ENCODE measurements at places on chromosomes 1 and 21.
A peak's percentile ranks its signal among the peaks of the same experiment; 100 is the strongest.

DNA sequence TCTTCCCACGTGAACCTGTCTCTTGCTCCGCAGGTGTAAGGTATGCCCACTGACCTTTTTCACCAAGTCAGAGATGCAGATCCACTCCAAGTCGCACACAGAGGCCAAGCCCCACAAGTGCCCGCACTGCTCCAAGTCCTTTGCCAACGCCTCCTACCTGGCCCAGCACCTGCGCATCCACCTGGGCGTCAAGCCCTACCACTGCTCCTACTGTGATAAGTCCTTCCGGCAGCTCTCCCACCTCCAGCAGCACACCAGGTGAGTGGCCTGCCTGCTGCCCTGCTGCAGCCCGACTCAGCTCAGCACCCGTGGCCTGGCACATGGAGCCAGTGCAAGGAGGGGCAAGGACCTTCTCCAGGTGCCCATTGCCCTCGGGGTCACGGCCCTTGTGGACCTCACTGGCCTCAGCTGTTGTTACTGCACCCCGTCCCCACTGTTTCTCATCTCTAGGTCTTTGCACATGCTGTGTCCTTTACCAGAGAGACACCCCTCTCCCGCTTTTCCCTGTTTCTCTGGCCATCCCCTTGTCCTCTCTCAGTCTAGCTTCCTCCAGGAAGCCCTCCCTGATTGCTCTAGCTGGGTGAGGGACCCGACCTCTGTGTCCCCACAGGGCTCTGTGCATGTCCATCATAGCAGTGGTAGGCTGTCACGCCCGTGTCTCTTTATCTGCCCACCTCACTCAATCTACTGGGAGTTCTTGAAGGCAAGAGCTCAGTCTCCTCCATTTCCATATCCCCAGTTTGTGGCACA, 25.4 kb downstream of the ZNF362 start:
- DNase-seq: no peak

GRCh38 chr1:156656806-156657740, 15.2 kb downstream of the BCAN start:
- DNase-seq: peak; percentile 77

DNA sequence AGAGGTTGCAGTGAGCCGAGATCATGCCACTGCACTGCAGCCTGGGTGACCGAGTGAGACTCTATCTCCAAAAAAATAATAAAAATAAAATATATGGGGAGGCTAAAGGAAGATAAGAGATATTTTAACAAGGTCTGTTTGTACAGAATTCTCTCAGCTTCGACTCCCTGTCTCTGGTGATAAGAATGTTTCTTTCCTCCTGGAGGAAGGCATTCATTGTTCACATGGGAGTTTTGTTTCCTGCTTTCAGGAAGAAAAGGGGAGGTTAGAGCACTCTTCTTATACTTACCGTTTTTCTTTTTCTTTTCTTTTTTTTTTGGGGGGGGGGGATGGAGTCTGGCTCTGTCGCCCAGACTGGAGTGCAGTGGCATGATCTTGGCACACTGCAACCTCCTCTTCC, 2.0 kb upstream of the NAXE start:
- DNase-seq: no peak

- DNase-seq: no peak
Measured at GRCh38 chr1:84687714-84688462, 2.4 kb downstream of the SSX2IP start.

DNA sequence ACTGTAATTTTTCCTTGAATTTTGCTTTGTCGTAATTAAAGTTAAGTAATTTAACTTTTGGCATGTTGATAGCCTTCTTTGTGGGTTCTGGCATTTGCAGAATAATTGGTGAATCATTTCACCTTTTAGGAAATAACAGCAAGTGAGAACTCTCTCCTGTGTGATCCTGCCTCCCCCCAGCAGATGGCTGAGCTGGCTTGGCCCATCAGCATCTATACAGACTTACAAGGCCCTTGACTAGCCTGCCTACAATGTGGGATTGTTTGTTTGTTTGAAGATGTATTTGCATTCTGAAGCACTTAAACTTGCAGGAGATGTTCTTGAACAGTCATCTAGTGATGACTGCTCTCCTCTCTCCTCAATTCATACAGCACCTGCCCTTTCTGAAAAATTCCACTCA, 55.9 kb downstream of the MACO1 start:
- DNase-seq: no peak

DNA sequence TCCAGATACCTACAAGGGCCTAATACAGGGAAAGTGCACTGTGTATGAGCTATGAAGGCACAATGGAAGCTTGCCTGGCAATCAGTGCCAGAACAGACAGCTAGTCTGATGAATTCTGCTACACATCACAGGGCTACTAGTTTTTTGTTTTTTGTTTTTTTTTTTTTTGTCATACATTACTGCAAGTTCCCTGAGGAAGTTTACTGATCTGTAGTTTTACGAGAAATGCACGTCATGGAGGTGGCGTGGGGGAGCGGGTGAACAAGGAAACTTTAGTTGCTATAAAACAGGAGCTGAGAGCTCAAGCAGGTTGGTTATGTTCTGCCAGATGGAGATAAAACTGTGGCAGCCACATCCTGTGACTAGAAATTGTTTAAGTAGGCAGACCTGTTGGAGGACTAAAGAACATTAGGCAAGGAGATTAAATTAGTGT, 17.7 kb downstream of the PTPRC start:
- DNase-seq: peak; percentile 84

GRCh38 chr1:84988588-84988987, 8.3 kb downstream of the MCOLN2 start:
- DNase-seq: no peak

DNA sequence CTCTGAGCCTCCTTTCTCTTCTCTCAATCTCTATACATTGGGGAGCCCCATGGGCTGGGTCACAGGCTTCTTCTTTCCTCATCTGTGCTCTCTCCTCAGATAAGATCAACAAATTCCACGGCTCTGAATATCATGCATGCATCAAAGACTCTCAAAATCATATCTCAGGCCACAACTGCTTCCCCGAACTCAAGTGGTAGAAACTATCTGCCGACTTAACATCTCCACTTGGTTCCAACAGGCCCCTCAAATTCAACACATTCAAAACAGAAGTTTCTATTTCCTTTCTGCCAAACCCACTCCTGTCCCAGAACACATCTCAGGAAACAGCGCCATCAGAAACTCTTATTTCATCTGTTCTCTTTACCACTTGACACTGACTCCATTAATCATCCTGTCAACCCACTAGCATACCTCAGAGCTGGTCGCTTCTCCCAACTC, 16.7 kb downstream of the DDX59 start:
- DNase-seq: no peak

GRCh38 chr21:41957991-41958766, 4.4 kb upstream of the C2CD2 start:
- peak; percentile 76 for DNase-seq

DNA sequence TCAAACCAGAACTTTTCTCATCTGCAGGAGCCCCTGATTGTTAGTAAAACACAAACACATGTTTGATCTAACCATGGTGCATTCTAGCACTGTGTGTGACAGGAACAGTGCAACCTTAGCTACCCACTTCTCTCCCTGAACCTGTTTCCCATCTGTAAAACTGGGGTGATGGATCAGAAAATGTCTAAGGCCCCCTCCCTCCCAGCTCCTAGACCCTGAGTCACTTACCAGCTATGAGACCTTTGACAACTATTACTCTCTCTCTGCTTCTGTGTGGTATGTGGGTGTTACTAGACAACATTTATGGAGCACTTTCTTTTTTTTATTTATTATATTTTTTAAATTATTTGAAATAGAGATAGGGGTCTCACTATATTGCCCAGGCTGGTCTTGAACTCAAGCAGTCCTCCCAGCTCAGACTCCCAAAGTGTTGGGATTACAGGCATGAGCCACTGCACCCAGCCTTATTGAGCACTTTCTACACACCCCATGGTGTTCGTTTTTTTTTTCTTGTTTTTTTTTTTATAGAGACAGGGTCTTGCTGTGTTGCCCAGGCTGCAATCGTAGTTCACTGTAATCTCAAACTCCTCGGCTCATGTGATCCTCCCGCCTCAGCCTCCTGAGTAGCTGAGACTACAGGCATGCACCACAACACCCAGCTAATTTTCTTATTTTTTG, 2.6 kb downstream of the INPP5B start:
- DNase-seq: no peak

- DNase-seq: no peak
Measured at GRCh38 chr1:50661626-50662025, 238.4 kb upstream of the DMRTA2 start.

DNA sequence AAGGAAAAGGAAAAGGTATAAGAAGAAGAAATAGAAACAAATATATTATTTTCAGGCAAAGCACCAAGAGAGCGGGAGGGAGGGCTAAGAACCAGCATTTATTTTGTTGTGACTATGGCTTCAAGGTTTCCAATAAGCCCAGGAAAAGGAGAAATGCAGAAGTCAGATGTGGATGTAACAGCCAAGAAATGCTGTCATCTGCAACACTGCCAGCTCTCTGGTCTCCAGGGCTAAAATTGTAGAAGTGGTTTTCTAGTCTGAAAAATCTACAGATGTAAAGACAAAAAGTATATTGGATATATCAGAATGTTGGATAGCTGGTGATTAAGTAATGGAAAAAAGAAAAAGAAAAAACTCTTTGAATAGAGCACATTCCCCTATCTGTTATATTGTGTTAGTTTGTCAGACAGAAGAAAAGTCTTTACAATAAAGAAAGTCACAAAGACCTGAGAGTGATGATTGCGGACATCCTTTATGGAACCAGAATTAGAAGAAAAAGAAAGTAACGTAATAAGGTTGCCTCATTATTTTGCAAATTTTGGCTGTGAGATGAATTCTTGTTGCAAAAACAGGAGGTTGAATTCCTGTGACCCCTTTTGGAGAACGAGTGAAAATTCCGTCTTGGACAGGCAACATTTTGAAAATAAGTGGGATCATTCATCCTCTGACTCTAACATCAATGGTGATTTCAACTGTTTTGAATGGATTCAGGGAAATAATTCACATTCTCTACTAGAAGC, 938.1 kb downstream of the TTLL7 start:
- no peak for DNase-seq

GRCh38 chr1:237786066-237786719, 104.5 kb downstream of the ZP4 start:
- no peak for DNase-seq

DNA sequence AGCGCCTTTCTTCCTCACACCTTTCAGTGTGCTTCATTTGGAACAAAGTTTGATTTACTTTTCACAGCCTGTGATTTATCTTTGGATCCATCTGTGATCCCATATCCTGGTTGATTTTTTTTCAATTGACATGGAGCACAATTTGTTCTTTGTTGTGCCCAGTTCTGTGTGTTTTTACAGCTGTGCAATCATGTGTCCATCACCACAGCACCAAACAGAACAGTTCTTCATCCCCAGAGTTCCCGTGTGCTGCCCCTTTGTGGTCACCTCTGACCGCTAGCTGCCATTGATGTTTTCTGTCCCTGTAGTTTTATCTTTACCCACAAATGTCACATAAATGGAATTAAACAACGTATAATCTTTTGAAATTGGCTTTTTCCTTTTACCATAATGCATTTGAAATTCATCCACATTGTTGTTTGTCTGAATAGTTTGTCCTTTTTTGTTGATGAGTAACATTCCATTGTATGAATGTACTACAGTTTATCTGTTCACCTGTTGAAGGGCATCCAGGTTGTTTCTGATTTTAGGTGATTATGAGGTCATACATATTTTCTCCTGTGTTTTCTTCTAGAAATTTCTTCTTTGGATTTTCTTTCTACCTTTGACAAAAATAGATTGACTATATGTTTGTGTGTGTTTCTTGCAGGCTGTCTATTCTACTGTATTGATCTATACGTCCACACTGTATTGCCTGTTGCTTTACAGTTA, 17.4 kb downstream of the MIGA1 start:
- DNase-seq: peak; percentile 9

- no peak for DNase-seq
Measured at GRCh38 chr1:100780814-100781213, 61.3 kb downstream of the VCAM1 start.

- DNase-seq: no peak
Measured at GRCh38 chr1:96498744-96499340, 222.7 kb upstream of the PTBP2 start.

Measured in HT-29 (cell line).